ENCODE measurements at places on chromosomes 7 and 10. TPM values are rescaled to one million over a fixed set of nuclear protein-coding genes. Genes with fewer than 3 reads are reported as not detected.

Gene TDRD1
- polyA plus RNA-seq = not detected

Gene MYL10
- not detected for polyA plus RNA-seq

Gene TYW1B
- polyA plus RNA-seq = 0.88 TPM

Gene ARMC3
- 0.06 TPM for polyA plus RNA-seq

DNA sequence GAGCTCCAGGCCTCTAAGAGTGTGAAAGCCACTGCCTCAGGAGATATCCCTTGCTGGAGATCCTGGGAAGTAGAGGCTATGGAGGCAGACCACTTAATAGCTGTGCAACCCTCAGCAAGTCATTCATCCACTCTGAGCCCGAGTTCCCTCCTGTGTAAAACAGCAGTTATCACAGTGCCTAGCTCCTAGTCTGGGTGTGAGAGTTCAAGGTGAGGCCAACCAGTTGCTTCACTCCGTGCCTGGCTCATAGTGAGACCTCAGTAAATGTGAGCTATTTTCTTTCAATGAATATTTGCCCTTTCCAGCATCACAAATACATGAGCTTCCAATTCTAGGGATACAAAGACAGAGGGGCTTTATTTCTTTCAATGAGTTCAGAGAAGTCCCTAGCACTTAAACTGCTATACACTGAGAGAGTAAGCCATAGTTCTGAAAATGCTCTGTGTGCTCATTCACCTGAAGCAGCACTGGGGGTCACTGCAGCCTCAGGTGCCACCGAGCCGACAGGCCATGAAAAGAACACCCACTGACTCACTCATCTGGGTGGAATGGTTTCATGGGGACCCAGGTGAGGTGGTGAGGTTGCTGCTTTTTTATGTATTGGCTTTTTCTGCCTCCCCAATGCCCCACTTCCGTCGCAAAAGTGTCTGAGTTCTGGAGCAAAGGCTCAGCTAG, 259.8 kb downstream of the KCNMA1 start:
- no peak for DNase-seq

GRCh38 chr10:103487410-103487708, 6.1 kb upstream of the NEURL1 start:
- no peak for DNase-seq

All from mammary epithelial cell (primary cell).